ENCODE measurements at places on chromosomes 3 and 15. TPM values are rescaled to one million over a fixed set of nuclear protein-coding genes. Genes with fewer than 3 reads are reported as not detected.
A peak's percentile ranks its signal among the peaks of the same experiment; 100 is the strongest.

PPP1R14D gene
- polyA plus RNA-seq = not detected

CELF6 gene
- not detected for polyA plus RNA-seq

- no peaks in the 10 kb centered on the region for H3K36me3 ChIP-seq
- H3K4me3 ChIP-seq = no peak overlapping the region
- no peak overlapping the region for H3K27ac ChIP-seq
- H3K4me1 ChIP-seq = peaks cover 26% of the 10 kb centered on the region
- DNase-seq = no peak
- no peaks in the 10 kb centered on the region for H3K27me3 ChIP-seq
These were observed 23.2 kb upstream of the VPS8 start for GRCh38 chr3:184788751-184789150.

DNA sequence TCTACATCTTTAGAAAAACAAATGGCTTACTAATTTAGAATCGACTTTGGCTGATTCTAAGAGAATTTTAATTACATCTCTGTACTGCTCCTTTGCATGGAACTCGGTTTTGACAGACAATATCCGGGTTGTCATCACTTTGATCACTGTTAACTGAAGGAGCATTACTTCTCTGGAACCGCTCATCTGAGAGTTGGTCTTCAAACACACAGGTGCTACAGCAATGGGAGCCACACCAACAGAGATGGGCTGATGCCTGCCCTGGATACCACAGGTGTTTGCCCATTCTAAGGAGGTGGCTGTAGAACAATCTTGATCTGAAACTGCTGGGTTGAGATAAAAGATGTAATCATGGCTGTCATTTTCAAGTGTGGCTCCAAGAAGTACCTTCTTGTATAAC, 21.6 kb downstream of the LINS1 start:
- peaks cover 59% of the 10 kb centered on the region for H3K4me1 ChIP-seq
- DNase-seq = no peak
- peak overlapping the region; percentile 85 for H3K27ac ChIP-seq
- H3K27me3 ChIP-seq = no peaks in the 10 kb centered on the region
- peak overlapping the region; percentile 34 for H3K4me3 ChIP-seq
- H3K36me3 ChIP-seq = peaks cover 10% of the 10 kb centered on the region

GASK1A gene
- polyA plus RNA-seq = not detected

C2CD4A gene
- polyA plus RNA-seq = not detected

DNA sequence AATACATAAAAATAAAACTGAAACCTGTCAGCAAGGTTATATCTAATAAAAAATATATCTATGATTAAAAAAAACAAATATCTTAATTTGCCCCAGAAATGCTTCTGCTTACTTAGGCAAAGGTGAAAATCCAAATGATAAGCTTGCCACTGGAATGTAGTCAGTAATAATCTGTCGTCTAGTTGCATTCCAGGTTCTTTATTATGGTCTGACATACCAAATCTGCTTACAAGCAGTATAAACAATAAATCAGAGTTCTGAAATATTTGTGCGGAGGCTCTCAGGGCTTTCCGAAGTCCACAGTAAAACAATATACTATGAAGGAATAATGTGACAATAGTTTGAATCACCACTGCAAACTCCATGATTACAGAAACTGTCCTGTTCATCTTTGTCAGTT, 1133.5 kb downstream of the ROBO1 start:
- H3K4me3 ChIP-seq = no peak overlapping the region
- no peaks in the 10 kb centered on the region for H3K27me3 ChIP-seq
- H3K36me3 ChIP-seq = no peaks in the 10 kb centered on the region
- no peaks in the 10 kb centered on the region for H3K4me1 ChIP-seq

- H3K27me3 ChIP-seq = no peaks in the 10 kb centered on the region
- H3K4me3 ChIP-seq = no peak overlapping the region
- H3K27ac ChIP-seq = peak overlapping the region; percentile 29
- H3K4me1 ChIP-seq = peaks cover 7% of the 10 kb centered on the region
- no peak for DNase-seq
- H3K36me3 ChIP-seq = peaks cover 39% of the 10 kb centered on the region
These were observed 121.5 kb upstream of the LRRFIP2 start for GRCh38 chr3:37295925-37296324.

ALDH1L1 gene
- not detected for polyA plus RNA-seq

KY gene
- not detected for polyA plus RNA-seq

DNA sequence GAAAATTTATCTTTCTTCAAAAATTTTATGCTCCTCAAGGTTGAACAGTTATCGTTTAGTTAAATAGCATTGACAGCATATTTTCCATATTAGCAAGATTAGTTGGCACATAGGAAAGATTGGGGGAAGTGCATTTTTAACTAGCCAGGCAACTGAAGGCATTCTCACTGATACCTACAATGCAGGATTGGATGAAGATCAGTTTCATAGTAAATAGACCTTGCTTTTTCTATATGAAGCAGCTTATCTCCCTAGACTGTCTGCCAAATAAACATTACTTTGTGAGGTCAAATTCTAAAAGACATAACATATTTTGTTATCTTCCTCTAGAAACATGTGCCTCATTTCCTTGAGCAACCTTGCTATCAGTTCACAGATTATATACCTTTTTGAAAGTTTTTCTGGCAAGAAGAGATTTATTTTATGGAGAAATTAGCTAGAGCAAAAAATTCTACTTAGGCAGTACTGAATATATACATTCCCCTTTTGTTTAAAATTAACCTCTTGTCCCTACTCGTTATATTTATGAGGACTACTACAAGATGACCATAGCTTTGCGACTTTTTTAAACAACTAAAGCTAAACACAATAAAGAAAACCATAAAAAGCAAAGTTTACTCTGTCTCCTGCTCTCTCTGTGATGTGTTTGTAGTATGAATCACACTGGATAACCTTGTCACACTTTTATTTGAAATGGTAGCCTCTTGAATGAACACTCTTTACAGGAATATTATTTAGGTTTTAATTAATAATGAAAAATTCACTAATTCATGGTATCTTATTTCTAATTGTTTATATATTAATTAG, 654.9 kb upstream of the TBL1XR1 start:
- H3K27me3 ChIP-seq = no peaks in the 10 kb centered on the region
- DNase-seq = no peak
- peaks cover 3% of the 10 kb centered on the region for H3K36me3 ChIP-seq
- H3K4me3 ChIP-seq = no peak overlapping the region
- no peak overlapping the region for H3K27ac ChIP-seq

SEMA7A gene
- polyA plus RNA-seq = 1.7 TPM

OR5K2 gene
- not detected for polyA plus RNA-seq

CHRNB4 gene
- not detected for polyA plus RNA-seq

CFAP91 gene
- not detected for polyA plus RNA-seq

STRA6 gene
- polyA plus RNA-seq = not detected

DNA sequence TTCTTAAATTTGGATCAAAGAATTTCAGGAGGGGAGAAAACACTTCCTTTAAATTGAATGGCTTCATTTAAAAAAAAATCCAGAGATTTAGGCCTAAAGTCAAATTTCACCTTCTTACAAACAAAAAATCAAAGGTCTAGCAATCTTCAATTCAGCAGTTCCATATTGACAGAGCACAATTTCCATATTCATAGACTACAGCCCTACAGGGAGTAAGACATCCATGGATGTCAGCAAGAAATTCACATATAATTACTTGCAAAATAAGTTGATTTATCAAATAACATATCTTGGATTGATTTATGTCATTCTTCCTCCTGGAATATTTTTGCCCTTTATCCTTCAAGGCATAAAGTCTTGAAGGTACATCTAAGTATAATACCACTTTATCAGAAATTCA, 103.4 kb downstream of the CNTN3 start:
- H3K27me3 ChIP-seq = no peaks in the 10 kb centered on the region
- no peaks in the 10 kb centered on the region for H3K4me1 ChIP-seq
- no peak overlapping the region for H3K4me3 ChIP-seq
- no peaks in the 10 kb centered on the region for H3K36me3 ChIP-seq
- DNase-seq = no peak
- H3K27ac ChIP-seq = no peak overlapping the region

GRCh38 chr3:144760831-144761230, 789.2 kb downstream of the DIPK2A start:
- no peaks in the 10 kb centered on the region for H3K4me1 ChIP-seq
- H3K36me3 ChIP-seq = no peaks in the 10 kb centered on the region
- DNase-seq = no peak

DNA sequence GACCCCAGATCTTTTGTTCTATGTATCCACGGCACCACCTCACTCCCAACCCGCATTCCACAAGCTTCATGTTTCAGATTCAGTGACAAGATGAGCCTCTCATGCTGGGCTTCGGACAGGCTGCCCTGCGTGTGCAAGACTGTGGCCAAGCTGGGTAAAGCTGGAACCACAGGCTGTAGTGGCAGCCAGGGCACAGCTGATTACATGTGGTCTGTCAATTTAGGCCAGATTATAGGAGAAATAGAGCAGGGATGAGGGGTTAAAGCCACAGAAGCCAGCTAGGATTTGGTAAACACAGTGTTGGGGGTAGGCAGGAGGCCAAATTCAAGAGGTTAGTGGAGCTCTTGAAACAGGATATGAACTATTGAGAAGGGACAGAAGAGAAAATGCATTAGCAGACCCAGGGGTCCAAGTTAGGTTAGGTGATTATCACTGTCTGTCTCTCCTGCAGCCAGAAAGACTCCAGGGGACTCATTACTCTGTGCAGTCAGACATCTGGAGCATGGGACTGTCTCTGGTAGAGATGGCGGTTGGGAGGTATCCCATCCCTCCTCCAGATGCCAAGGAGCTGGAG, 12.9 kb downstream of the SNAPC5 start:
- no peak overlapping the region for H3K4me3 ChIP-seq
- no peak overlapping the region for H3K27ac ChIP-seq
- no peak for DNase-seq
- H3K27me3 ChIP-seq = no peaks in the 10 kb centered on the region
- peaks cover 7% of the 10 kb centered on the region for H3K4me1 ChIP-seq

CAPN7 gene
- 33.2 TPM for polyA plus RNA-seq

Data from naive thymus-derived CD8-positive, alpha-beta T cell (primary cell).